ENCODE measurements at places on chromosomes 1 and 21.

DNA sequence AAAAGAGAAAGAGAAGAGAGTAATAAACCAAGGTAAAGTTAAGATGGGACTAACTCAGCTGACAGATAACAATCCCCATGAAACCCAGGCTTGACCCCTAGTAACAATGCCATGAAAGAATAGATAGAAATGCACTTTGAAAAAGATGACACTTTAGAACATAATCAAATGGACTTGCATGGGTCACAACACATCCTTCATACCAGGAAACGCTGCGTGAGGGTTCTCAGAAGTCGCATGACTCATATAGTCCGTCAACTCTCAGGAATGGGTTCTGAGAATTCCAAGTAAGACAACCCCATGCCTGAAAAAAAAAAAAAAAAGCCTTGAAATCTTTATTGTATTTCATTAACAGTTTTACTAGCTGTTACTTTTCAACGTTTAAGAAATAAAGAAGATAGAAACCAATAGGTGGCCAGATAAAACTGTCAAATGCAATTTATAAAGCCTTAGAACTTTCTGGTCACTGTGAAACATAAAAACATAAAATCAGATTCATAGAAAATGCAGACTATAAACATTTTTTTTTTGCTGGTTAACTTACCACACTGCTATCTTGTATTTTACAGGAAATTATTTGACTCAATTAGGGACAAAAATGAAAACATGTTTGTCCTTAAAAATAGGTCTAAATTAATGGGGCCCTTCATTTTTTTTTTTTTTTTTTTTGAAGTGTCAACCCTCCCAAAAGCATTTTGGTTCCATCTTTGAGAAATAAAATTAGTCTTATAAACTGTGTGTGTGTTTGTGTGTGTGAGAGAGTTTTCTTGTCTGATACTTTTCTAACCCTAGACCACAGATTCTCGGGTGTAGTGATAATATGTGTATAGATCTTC lies 202.1 kb downstream of the NCAM2 start:
- no peak for DNase-seq

DNA sequence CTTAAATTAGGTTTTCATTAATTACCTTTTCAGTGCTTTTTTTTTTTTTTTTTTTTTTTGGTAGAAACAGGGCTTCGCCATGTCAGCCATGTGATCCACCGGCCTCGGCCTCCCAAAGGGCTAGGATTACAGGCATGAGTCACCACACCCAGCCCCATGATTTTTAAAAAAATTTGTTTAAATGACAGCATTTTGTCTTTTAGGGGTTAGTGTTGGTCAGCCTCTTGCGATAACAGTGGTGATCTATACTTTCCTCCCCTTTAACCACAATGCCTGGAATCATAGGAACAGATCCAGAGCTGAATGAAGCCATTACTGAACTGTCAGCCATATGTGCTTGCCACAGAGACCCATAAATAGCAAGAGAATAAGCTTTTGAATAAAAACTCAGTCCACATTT lies 73.9 kb downstream of the CACHD1 start:
- DNase-seq: no peak

GRCh38 chr1:155071701-155072100 lies 6.9 kb upstream of the EFNA3 start:
- DNase-seq: no peak

DNA sequence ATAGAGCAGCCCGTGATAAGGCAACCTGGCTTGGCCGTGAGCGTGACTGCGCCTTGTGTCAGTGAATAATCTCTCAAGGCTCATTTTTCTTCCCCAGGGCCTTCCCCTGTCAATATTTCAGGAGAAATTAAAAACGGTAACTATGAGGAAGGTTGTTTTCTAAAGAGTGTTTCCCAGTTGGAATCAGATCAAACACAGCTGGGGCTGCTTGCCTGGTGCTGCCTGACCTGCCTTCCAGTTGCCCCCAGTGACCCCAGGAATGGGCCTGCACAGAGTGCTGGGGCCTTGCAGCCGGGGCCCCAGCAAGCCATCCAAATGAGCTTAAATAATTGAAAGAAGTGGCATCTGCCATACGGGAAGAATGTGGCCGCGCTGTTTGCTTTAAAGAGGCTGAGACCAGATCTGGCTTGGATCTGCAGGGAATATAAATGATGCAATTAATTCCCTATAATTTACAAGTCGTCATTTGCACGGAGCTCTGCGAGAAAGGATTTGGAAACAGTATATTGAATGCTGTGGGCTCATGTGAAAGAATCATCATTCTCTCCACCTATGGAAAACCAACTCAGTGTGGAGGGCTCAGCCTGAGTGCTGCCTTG lies 203.9 kb downstream of the C1orf94 start:
- no peak for DNase-seq

- no peak for DNase-seq
Measured at GRCh38 chr1:58919226-58919958, 135.5 kb upstream of the JUN start.

GRCh38 chr1:100530880-100531487 lies 7.0 kb upstream of the GPR88 start:
- DNase-seq: no peak

DNA sequence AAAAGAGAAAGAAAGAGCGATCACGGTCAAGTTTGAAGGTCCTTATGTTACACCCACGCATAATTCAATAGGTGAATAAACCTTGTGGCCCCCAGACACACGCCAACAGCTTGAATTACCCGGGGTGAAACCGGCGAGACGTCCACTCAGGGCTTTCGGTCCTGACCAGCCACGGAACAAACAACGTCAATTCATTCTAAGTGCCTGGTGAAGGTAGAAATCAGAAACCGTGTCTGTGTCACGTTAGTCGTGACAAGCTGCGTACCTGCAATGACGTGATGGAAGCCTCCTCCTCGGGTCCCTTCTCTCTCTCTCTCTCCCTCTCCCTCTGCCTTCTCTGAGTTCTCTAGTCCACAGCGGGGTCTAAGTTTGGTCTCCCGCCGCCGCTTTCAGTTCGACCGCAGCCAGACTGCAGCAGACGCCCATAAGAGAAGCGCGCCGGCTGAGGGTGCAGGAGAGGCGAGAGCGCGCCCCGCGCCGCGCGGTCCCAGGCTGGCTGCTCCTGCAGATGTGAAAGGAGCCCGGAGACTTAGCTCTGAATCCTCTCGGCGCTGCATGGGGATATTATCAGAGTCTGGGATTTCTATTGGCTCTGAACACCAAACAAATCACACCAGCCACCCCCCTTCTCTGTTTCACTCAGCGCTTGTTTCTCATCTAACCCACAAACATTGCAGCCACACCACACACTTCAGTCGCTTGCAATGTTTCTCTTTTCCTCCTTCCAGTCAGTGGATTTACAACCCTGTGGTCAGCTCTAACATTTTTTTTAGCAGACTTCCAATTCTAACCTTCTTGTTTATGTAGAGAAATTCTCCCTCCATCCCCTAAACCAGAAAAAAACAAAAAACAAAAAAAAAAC lies at the start of gene GREM2:
Gene GREM2 (minus strand): TSS at position 537 of the 862 bp plus-strand sequence. CDS start 118,680 bp downstream, outside the sequence.
- peak; percentile 18 for DNase-seq

- no peak for DNase-seq
Measured at GRCh38 chr21:14526836-14527695, 19.0 kb downstream of the SAMSN1 start.

DNA sequence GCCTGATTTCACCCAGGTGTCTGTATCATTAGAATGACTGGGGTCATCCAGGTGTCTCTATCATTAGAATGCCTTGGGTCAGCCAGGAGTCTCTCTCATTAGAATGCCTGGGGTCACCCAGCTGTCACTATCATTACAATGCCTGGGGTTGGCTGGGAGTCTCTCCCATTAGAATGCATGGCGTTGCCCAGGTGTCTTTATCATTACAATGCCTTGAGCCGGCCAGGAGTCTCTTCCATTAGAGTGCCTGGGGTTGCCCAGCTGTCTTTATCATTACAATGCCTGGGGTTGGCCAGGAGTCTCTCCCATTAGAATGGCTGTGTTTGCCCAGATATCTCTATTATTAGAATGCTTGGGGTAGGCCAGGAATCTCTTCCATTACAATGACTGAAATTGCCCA lies 61.6 kb downstream of the RNF187 start:
- no peak for DNase-seq

- DNase-seq: no peak
Measured at GRCh38 chr1:224447971-224448370, 13.4 kb upstream of the WDR26 start.

- DNase-seq: no peak
Measured at GRCh38 chr1:68173283-68173935, 58.9 kb downstream of the WLS start.

DNA sequence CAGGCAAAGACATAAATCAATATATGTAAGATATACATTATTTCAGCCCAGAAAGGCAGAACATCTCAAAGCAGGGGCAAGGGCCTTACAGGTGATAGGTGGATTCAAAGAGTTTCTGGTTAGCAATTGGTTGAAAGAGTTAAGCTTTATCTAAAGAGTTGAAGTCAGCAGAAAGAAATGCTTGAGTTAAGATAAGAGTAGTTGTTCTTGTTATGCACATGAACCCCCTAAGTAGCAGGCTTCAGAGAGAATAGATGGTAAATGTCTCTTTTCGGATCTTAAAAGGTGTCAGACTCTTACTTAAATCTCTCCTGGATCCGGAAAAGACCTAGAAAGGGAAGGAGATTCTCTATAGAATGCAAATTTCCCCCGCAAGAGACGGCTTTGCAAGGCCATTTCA lies 8.3 kb upstream of the ZBTB40 start:
- DNase-seq: no peak

DNA sequence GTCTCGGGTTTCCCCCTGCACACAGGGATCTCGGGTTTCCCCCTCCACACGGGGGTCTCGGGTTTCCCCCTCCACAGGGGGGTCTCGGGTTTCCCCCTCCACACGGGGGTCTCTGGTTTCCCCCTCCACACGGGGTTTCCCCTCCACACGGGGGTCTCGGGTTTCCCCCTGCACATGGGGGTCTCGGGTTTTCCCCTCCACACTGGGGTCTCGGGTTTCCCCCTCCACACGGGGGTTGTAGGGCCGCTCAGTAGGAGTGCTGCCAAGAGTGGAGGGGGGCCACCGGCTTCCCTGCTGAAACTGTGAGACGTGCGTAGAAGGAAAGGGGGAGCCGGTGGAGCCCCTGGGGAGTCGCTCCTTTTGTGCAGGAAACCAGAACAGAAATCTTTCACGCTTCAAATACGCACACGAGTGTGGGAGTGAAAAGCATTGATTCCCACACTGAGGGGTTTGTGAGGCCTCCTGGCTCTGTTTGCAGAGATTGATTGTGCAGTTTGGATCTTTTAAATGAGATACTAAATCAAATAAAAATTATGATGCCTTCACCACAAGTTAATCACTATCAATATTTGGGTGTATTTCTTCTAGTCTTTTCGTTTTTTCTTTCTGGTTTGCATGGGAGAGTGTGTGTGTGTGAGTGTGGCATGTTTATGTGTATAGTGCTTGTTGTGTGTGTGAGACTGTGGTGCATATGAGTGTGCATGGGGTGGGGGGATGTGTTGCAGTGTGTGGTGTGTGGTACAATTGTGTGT lies 54.3 kb upstream of the TRAPPC10 start:
- no peak for DNase-seq

- DNase-seq: no peak
Measured at GRCh38 chr1:193634470-193634869, 448.1 kb upstream of the B3GALT2 start.

DNA sequence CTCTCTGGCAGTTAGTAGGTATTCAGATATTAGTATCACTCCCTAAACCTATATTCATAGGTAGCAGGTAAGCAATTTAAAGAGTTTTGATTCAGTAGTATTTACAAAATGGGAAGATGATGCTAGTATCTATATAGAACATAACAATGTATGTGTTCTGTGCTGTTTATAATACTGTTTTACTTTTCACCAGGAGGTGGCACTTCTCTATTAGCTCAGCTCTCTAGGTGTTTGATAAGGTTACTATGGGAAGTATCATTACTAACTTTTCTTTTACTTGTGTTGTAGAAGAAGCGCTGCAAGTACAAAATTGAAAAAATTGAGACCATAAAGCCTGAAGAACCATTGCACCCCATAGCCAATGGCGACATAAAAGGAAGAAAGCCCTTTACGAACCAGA lies 49.4 kb upstream of the FASLG start:
- no peak for DNase-seq

- DNase-seq: no peak
Measured at GRCh38 chr21:42652527-42653230, 742 bp upstream of the PDE9A start.

- no peak for DNase-seq
Measured at GRCh38 chr1:212743901-212744475, 44.3 kb upstream of the BATF3 start.

DNA sequence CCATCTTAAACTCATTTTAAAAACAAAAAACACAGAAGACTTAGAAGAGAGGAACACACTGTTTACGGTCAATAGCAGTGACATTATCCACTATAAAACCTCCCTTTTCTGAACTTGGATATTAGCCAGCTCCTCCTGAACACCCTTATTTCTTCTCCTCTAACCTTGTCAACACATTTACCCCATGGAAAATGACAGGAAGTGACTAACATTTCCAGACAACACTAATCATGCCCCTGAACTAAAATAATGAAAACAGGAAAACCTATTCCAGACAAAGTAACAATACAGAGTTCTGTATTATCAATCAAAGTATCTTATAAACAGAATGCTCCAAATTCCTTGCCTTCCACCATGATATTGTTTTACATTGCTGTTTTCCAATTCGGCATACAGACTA lies 45.3 kb downstream of the PALMD start:
- DNase-seq: no peak

GRCh38 chr1:204077979-204078696 lies 5.2 kb downstream of the SOX13 start:
- peak; percentile 59 for DNase-seq

DNA sequence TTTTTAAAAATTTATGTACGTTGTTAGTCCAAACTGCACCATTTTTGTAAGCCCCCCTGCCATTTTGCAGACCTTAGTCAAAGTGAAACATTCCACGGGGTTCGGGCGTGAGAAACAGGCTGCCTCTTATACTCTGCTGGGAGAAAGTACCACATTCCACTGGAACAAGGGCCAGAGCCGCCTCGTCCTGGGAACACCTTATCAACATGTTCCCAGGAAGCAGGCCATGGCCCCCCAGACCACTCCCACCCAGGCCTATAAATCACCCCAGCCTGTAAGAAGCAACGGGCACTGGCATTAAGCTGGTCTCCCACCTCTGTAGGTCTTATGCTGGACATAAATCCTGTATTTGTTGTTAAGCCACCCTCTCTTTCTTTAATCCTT lies 854 bp upstream of the ZRANB2 start:
- DNase-seq: no peak

GRCh38 chr1:183654706-183655105 lies 1.6 kb upstream of the APOBEC4 start:
- no peak for DNase-seq

DNA sequence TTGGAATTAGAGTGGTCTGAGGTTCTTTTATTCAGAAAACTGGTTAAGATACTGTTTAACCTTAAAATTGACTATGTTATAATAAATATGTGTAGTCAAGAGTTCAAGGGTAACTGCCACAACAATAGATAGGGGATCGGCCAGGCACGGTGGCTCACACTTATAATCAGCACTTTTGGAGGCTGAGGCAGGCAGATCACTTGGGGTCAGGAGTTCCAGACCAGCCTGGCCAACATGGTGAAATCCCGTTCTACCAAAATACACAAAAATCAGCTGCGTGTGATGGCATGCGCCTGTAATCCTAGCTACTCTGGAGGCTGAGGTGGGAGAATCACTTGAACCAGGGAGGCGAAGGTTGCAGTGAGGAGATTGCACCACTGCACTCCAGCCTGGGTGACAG lies 39.5 kb downstream of the PDC start:
- no peak for DNase-seq

GRCh38 chr1:246343251-246343650 lies 163.8 kb downstream of the SMYD3 start:
- DNase-seq: no peak

- DNase-seq: no peak
Measured at GRCh38 chr1:157110686-157111085, 11.1 kb upstream of the ETV3L start.

All from NCI-H2107 (cell line).